ENCODE measurements at places on chromosomes 6 and 20. TPM values are rescaled to one million over a fixed set of nuclear protein-coding genes. Genes with fewer than 3 reads are reported as not detected.

Gene MMP24OS
- total RNA-seq, result 36.8 TPM

Gene RAB44
- 0.49 TPM for total RNA-seq

Gene GMDS
- total RNA-seq, result 30.2 TPM

Gene FAM83C
- total RNA-seq, result 16.9 TPM

Gene TMC2
- total RNA-seq, result not detected

Gene TBX18
- 9.8 TPM for total RNA-seq

Gene IL20RA
- total RNA-seq, result 21.9 TPM

Gene C4B
- 23.1 TPM for total RNA-seq

Gene ENPP3
- 2.0 TPM for total RNA-seq

Gene KCNK5
- 16.7 TPM for total RNA-seq

Gene SAMD5
- total RNA-seq, result 3.2 TPM

Gene BPIFB2
- not detected for total RNA-seq

Gene GNRH2
- total RNA-seq, result not detected

Gene SUMO4
- total RNA-seq, result 3.9 TPM

Gene SAPCD1
- total RNA-seq, result not detected

Gene SOD2
- 597 TPM for total RNA-seq

Gene C6orf47
- total RNA-seq, result 15.2 TPM

Gene PTK6
- 25.8 TPM for total RNA-seq

Gene GPX5
- not detected for total RNA-seq

Gene AK9
- 8.1 TPM for total RNA-seq

Gene FARS2
- total RNA-seq, result 16.5 TPM

Gene IL17F
- total RNA-seq, result not detected

Gene EPB41L1
- total RNA-seq, result 54.8 TPM

Gene RBM24
- 2.7 TPM for total RNA-seq

Gene MAP7
- 9.3 TPM for total RNA-seq

Gene LAMA4
- 56.5 TPM for total RNA-seq

Gene EEF1A1
- total RNA-seq, result 8,108 TPM

Gene F13A1
- 58.4 TPM for total RNA-seq

Gene TENT5A
- total RNA-seq, result 20.6 TPM

Gene MUC22
- total RNA-seq, result 2.9 TPM

Gene SOX18
- 57.2 TPM for total RNA-seq

Gene CCDC170
- total RNA-seq, result 2.0 TPM

Gene COL21A1
- 16.7 TPM for total RNA-seq

Gene GSTA3
- total RNA-seq, result not detected

Gene RPS18
- 3,296 TPM for total RNA-seq

Gene CRISP3
- 19.2 TPM for total RNA-seq

Gene DAAM2
- total RNA-seq, result 22.1 TPM

Gene ANKS1A
- total RNA-seq, result 24.3 TPM

Gene SLC24A3
- 12.3 TPM for total RNA-seq

Gene TRIM40
- not detected for total RNA-seq

Gene FUT9
- total RNA-seq, result not detected

Gene KIFC1
- total RNA-seq, result 27.5 TPM

Gene LST1
- not detected for total RNA-seq

Gene PLN
- 33.9 TPM for total RNA-seq

Gene ATP6V1G2
- total RNA-seq, result 5.4 TPM

Gene SEMG1
- total RNA-seq, result not detected

Gene MYCT1
- total RNA-seq, result 8.3 TPM

Gene TCF15
- total RNA-seq, result not detected

Gene HLA-DMB
- 10.3 TPM for total RNA-seq

Gene SLC17A1
- not detected for total RNA-seq

Measured in vagina (tissue), 2 donors.